CMK (cell line): ENCODE measurements at places on chromosomes 5 and 9.

DNA sequence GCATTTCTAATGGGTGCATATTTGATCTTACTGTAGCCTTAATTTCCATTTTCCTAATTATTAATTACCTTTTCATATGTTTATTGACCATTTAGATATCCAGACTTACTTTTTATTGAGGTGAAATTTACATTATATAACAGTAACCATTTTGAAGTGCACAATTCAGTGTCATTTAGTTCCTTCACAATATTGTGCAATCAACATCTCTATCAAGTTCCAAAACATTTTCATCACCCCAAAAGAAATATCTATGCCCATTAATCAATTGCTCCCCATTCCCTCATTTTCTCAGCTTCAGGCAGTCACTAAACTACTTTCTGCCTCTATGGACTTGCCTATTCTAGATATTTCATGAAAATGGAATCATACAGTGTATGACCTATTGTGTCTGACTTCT lies 5.9 kb downstream of the COL15A1 start:
- DNase-seq: no peak

DNA sequence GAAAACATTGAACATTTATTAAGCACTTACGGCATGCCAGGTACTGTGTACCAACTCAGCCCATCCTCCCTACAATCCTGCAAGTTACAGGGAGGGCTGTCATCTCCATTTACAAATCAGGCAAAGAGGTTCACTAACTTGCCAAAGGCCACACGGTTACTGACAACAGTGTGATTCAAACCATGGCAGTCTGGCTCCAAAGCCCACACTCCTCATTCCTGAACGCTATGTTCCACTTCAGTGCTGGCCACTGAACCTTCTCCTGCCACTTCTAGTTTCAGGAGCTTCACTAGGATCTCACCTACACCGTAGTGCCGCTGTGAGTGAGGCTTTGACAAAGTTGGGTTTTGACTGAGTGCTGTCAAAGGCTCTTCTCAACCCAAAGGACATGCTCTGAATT lies 7.2 kb upstream of the LIFR start:
- DNase-seq: no peak

DNA sequence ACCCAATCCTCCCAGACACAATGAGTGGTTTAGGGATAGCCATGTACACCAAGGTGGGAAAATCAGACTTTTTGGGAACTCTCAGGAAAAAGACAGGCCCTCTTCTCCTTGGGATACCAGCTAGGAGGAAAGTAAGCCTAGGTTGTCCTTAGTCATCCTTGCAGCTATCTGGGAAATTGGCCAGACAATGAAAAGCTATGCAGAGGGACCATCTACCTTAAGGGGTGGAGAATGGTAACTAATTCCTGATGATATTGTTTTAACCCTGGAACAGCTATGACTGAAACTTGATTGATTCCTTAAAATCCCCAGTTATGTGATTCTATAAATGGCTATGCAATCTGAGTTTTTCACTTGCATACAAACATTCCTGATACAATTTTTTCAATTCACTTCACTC lies 88.9 kb upstream of the BNC2 start:
- DNase-seq: no peak

DNA sequence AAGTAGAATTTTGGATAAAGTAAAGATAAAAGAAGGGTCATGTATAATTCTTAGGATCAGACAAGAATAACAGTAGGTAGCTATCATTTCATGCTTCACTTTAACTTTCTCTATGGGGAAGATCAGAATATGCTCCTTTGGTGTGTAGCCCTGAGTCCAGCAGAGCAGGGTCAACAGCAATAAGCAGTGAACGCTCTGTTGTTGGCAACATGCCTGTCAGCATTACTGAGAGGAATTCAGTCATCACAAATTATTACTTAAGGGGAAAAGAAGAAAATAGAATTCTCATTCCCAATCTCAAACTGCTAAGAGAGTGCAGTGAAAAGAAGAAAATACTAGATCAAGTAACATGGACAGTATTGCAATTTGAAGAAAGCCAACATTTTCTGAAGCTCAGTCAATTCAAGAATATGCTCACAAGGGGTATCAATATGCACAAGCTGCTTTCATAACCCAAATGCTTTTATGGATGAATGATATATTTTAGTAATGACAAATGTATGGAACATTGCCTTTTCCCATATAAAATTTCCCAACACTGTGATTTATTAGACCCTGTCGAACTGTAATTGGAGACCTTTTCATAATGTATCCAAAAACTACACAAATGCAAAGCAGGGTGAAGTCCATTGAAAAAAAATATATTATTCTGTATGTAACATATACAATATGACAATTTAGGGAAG lies 1359.4 kb downstream of the EFNA5 start:
- no peak for DNase-seq

DNA sequence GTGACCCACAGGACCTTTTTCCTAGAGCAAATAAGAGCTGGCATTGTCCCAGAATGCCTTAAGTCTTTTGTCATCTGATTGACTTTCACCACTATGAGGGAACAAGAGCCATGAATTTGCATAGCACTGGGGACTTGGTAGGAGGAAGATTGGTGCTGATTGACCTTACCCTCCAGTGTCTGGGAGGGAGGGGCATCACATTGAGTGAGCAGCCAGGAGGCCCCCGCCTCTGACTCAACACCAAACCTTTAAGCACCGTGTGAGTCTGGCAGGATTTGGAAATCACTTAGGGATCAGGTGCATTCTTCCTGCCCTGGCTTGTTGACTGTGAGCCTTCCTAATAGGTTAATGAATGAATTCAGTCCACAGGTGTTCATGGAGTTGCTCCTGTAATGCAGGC lies 40.7 kb downstream of the WNK2 start:
- DNase-seq: no peak

- no peak for DNase-seq
These were observed 31.4 kb upstream of the TMC1 start for GRCh38 chr9:72489986-72490385.

DNA sequence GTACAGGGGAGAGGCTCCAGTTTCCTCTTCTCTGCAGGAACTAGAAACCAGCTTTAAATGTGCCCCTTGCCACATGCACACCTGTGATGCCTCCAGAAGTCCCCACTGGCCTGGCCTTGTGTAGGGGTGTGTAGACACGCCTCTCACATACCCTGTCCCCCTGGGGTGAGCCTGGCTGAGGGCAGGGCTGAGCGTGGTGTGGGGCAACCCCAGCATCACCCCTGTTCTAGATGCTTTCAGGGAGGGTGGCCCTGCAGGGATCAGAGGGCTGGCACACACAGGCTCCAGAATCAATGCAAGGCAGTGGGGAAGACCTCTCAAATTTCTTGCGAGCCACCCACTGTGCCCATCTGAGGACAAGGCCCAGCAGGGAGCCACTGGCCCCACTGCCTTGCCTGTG lies 54.7 kb downstream of the NXNL2 start:
- DNase-seq: no peak
